ENCODE measurements at places on chromosomes 7 and 10.

GRCh38 chr7:123769371-123769770 is 20.6 kb upstream of the WASL start:
- no peak for DNase-seq

- DNase-seq: no peak
These were observed 890.2 kb upstream of the KCND2 start for GRCh38 chr7:119382726-119383125.

- no peak for DNase-seq
These were observed 375.0 kb upstream of the SEMA3C start for GRCh38 chr7:81293806-81294205.

GRCh38 chr7:80825499-80825898 is 93.4 kb downstream of the SEMA3C start:
- DNase-seq: no peak

GRCh38 chr10:114045136-114046086 is 1.7 kb downstream of the ADRB1 start:
- DNase-seq: no peak

DNA sequence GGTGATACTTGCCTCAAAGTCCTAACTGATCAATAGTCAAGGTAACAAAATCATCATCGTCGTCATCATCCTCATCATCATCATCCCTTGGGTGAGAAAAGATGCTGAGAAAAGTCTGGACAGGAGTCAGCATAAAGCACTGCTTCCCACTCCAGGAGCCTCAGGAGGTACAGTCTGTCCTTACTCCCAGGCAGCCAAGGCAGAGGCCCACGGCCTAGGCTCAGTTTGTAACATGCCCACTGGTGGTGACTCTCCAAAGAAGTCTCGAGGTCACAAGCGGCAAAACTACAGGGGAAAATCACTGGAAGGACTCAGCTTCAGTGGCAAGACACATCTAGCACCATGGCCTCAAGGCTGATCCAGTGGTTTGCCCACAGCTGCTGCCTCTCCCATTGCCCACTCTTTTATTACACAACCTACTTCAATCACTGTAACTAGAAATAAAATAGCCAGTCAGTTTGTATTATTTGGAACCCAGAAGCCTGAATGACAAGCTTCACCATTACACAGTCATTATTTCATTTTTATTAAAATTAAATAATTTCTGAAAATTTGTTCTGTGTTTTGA is 150.4 kb downstream of the SRPK2 start:
- DNase-seq: no peak

- no peak for DNase-seq
These were observed 18.3 kb downstream of the CHST3 start for GRCh38 chr10:71982269-71983178.

DNA sequence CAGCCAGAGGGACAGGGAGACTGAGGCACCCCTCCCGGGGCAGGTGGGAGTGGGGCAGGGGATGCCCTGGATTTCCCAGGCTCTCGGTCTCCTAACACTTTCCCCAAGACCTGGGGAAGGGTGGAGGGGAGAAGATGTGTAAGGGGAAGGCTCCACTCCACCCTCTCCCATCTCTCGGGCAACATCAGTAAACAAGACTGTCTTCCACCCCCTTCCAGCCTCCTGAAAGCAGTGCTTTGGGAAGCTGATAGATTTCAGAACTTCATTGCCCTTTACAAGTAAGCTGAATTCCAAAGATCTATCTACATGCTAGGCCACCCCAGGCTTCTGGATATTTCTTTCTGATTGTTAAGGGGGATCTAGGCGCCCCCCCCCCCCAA is 3.7 kb downstream of the FLNC start:
- DNase-seq: no peak
